ENCODE measurements at places on chromosomes 13 and 19.
A peak's percentile ranks its signal among the peaks of the same experiment; 100 is the strongest.

DNA sequence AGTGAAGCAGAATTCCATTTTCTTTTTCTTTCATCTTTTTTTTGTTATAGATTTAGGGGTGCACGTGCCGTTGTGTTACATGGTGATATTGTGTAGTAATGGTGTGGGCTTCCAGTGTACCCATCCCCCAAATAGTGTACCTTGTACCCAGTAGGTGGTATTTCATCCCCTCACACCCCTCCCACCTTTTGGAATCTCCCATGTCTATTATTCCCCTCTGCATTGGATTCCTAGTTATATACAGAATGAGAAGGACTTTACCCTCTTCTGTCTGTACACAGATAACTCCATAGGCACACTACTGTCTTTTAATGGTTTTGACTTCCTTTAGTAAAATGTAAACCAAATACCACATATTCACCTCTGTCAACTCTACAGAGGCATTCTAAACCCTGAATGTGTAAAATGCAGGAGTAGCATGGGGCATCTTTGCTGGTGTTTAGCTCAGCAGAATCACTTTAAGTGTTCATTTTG is 28.0 kb downstream of the FRY start:
- DNase-seq = no peak

- DNase-seq = no peak
These were observed 58.2 kb upstream of the XPO4 start for GRCh38 chr13:20960663-20961309.

DNA sequence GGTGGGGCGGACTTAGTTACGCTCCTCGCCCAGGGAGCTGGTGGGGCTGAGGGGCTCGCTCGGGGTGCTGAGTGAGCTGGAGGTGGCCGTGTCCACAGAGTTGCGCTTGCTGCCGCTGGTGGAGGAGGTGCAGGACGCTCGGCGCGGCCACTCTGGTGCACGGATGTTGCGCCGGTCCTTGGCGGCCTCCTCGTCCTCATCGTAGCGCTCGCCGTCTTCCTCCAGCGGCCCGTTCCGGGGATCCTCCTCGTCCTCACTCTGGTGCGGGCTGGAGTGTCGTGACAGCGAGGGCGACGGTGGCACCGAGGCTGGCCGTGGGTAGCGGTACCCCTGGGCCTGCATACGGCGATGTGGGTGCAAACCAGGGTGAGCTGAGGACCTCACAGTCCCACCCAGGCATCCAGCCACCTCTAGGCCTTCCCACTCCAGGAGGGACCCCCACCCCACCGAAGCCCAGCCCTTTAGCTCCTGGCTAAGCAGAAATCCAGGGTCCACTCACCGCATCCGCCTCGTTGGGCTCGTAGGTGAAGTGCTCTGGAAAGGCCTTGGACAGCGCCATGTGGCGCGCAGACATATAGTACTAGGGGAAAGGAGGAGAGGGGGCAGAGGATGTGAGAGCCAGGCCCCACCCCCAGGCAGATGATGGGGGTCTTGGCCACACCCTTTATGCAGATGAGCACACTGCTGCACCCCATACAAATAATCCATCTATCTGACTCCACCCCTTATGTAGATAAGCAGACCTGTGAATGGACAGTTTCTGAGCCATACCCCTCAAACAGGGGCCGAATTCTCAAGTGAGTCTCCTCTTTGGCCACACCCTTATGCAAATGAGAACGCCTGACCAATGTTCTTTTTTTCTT is 4.4 kb downstream of the FTL start:
- no peak for DNase-seq

DNA sequence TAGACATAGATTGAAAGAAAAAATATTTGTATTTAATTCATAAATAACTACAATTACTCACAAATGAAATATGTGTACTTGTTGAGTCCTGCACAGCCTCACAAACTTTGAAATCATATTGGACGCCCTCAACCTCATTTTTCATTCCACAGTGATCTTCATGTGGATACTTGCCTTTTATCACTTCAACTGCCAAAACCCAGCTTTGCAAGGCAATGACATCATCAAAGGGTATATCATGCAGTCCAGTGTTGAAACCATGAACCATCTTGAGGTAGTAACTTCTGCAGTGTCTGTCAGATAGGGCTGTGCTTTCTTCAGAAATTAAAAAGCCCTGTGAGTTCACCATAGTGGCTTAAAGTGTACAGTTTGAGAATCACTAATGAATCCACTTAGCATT is 82.2 kb downstream of the HS6ST3 start:
- no peak for DNase-seq

DNA sequence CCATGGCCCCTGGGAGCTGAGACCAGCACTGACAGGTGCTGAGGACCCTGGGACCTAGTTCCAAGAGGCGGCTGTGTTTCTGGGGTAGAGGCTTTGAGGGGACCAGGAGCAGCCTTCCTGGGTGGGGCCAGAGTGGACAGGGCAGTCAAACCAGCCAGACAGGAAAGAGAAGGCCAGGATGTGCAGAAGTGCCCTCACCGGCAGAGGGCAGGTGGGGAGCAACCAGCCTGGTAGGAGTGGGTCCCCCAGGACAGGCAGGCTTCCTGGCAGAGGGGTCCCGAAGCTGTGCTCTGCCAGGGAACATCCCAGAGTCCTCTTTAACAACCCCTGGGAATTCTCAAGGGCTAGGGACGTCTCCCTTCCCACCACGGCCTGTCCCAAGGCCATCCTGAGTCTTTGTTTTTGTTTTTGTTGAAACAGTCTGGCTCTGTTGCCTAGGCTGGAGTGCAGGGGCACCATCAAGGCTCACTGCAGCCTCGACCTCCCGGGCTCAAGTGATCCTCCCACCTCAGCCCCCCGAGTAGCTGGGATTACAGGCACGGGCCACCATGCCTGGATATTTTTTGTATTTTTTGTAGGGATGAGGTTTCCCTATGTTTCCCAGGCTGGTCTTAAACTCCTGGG is 3.0 kb upstream of the HIPK4 start:
- DNase-seq = no peak

DNA sequence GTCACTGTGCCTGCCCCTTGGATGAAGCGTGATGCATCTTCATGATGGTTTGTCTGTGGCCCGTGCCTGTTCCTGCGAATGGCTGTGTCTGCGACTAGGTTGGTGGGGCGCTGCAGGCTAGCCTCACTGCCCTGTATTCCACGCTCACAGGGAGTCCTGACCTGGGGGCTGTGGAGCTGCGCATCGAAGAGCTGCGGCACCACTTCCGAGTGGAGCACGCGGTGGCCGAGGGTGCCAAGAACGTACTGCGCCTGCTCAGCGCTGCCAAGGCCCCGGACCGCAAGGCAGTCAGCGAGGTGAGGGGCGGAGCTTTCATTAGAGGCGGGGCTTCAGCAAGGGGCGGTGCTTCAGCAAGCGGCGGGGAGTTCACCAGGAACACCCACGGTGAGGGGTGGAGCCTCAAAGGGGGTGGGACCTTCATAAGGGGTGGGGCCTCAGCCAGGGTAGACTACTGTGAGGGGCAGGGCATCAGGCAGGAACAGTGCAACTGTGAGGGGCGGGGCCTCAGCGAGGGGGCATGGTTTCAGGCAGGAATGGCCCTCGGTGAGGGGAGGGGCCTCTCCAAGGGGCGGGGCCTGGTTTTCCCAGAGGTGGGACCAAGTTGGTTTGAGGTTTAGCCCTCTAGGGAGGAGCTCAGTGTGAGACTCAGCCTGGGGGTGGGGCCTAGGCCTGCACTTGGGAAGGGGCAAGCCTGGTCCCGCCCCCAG is 17.2 kb downstream of the PKN1 start:
- no peak for DNase-seq

DNA sequence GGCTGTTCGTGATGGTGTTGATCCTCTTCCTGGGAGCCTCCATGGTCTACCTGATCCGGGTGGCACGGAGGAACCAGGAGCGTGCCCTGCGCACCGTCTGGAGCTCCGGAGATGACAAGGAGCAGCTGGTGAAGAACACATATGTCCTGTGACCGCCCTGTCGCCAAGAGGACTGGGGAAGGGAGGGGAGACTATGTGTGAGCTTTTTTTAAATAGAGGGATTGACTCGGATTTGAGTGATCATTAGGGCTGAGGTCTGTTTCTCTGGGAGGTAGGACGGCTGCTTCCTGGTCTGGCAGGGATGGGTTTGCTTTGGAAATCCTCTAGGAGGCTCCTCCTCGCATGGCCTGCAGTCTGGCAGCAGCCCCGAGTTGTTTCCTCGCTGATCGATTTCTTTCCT is 12.2 kb upstream of the C19orf33 start:
- no peak for DNase-seq

GRCh38 chr19:58572818-58573657 is at the start of gene MZF1:
MZF1 (minus strand) TSS chr19:58573335; CDS start chr19:58571389, 1,946 bp downstream.
- peak; percentile 99 for DNase-seq

- DNase-seq = no peak
These were observed 38.5 kb upstream of the ATP11A start for GRCh38 chr13:112651311-112651710.

DNA sequence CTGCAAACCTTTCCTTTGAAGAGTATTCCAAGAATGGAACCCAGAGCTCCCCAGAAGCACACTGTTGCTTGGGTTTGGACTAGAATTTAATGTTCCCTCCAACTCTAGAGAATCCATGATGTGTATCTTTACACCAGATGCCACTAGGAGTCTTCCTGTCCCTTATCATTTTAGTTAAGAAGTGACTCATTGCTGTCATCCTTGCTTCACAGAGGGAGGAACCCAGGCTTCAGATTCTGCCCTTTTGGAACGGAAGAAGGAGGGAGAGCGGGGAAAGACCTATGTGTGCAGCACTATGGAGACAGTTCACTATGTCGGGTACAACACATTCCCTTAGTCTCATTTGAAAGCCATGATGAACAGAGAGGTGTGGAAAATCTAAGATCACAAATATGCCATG is 2.1 kb upstream of the ATP12A start:
- no peak for DNase-seq

DNA sequence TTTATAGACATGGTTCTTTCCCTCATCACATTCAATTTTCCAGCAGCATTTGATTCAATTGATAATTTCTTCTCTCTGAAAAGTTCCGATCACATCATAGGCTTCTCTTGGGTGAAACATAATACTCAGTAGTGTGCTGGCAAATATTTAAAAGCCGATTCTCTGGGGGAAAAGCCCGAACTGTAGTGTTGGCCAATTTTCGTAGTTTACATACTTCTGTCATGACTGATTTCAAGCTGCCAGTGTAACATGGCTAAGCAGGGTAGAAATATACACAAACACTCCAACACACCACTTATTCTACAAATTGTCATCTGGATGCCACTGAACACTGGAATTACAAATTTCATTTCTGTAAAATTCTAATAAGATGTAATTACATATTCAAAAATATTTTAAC is 56.1 kb upstream of the FREM2 start:
- DNase-seq = no peak

DNA sequence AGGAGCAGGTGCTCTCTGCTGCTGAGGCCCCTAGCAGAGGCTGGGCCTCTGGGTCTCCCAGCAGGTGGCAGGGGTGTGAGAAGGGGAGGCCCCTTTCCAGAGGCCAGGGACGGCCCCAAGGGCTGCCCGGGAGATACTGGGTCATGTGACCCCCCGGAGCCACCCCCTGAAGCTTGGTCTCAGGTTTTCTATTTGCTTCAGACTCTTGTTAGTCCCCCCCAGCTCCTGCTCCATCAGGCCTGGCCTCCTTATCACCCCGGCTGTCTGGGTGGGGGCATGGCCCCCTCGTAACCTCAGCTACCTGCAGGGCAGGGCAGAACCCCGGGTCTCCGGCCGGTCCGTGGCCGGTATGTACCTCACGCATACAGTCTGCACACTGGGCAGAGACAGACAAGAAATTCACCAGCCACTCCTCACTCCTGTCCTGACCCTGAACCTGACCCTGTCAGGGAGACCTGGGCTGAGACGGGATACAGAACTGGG is 13.2 kb upstream of the TCF3 start:
- DNase-seq = no peak

GRCh38 chr13:45320876-45321629 is 19.9 kb downstream of the TPT1 start:
- no peak for DNase-seq

DNA sequence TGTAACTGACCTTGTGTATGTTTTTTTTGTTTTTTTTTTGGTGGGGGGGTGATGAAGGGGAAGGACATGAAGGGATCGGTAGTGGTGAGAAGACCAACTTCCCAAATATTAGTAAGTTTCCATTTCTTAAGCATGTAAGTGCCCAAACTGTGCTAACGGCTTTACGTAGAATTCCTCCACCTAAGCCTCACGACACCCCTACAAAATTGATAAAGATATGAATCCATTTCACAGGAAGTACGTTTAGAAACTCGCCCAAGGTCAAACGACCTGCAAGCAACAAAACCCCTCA is 649 bp downstream of the UQCRFS1 start:
- DNase-seq = no peak

DNA sequence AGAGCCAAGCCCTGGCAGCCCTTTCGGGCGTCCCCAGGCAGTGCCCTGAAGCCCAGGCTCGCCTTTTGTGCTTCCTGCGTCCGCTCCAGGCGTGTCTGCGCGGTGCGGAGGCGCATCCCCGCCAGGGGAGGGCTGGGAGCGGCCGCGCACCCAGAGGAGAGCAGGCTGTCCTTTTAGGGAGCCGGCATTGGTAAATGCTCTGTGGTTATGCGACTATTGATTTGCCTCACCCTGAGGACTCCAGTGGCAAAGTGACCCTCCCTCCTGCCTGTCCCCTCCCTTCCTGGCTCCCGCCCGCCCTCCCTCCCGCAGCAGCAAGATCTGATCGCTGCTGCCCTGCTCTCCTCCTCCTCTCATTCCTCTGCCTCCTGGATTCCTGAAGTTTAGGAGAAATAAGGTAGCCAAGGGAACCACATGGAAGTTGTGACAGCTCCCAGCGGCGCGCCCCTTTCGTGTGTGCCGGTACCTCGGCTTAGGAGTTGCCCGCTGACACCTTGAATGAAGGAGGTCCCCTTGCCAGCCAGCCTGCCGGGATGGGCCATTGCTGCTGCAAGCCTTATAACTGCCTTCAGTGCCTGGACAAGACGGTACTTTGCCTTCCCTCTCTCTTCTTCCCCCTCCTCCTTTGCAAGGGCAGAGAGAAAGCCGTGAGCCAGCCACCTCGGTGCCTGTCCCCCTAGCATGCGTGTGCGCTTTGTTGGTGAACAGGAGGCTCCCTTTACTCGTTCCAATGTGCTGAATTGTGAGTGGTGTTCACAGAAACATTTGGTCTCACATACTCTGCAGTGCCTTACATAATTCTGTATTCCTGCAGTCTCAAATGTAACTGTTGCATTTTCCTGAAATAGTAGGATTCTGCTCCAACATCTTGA is 166.9 kb downstream of the SLC7A1 start:
- DNase-seq = peak; percentile 21

GRCh38 chr13:40813667-40814454 is 24.4 kb downstream of the SLC25A15 start:
- peak; percentile 18 for DNase-seq

Measured in hepatic stellate cell (primary cell).